ENCODE measurements at places on chromosomes 1 and 21. TPM values are rescaled to one million over a fixed set of nuclear protein-coding genes. Genes with fewer than 3 reads are reported as not detected.

Gene RHEX
- polyA plus RNA-seq = not detected

Gene OR2M7
- polyA plus RNA-seq = not detected

Gene DNAJC28
- polyA plus RNA-seq = 1.3 TPM

Gene SLC35F3
- 0.05 TPM for polyA plus RNA-seq

Gene TMEM269
- polyA plus RNA-seq = not detected

Gene SYDE2
- polyA plus RNA-seq = 5.7 TPM

Gene GSTM5
- polyA plus RNA-seq = 12.5 TPM

- DNase-seq = no peak
These were observed 51.9 kb downstream of the AGPAT3 start for GRCh38 chr21:43916691-43917514.

GRCh38 chr1:113488576-113489177 is 98.4 kb downstream of the MAGI3 start:
- DNase-seq = no peak

GRCh38 chr1:171595324-171595723 is 26.7 kb upstream of the MYOCOS start:
- no peak for DNase-seq

GRCh38 chr1:233342086-233342485 is 14.6 kb downstream of the MAP3K21 start:
- no peak for DNase-seq

- DNase-seq = no peak
These were observed 260.7 kb upstream of the CSF3R start for GRCh38 chr1:36743286-36744005.

- DNase-seq = no peak
These were observed 21.0 kb downstream of the JUN start for GRCh38 chr1:58762806-58763205.

DNA sequence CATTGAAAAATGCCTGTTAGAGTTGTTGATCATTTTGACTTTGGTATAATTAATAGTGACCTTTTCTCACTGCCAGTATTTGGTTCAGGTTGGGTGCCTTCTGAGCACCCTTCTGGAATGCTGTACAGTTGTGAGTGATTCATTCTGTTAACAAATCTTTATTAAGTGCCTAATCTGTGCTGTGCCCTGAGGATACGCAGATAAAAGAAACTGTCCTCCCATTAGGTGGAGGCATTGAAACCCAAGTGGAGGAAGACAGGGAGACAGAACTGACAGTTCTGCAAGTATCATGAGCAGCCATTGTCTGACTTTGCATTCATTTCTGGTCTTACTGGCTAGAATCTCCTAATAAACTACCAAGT is 76.1 kb upstream of the ZNF326 start:
- DNase-seq = no peak

DNA sequence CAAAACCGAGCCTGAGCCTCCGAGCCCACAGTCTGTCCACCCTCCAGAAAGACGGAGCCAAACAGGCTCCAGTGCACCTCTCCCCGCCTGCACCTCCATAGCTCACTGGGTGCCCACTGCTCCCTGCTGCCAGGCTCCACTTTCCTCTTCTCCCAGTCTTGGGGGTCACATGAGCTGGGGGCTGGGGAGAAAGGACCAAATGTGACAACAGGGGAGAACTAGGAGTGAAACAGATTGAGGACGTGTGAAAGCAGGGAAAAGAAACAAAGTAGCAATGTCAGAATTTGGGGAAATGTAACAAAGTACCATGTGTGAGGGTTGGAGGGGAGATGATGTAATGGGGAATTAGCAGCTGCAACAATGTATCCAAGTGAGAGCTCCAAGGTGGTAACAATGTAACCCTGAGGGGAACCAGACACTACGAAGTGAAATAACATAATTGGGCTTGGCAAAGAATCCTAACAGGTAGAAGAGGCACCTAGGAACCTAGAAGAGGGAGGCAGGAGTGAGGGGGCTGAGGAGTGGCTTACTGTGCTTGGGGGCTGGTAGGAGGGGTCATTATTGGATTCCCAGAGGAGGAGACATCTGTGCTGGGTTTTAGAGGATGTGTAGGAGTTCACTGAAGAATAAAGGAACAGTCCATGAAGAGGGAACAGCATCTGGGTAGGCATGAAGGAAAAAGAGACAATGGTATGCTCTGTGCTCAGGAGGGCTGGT is 12.5 kb downstream of the SDC3 start:
- DNase-seq = no peak

DNA sequence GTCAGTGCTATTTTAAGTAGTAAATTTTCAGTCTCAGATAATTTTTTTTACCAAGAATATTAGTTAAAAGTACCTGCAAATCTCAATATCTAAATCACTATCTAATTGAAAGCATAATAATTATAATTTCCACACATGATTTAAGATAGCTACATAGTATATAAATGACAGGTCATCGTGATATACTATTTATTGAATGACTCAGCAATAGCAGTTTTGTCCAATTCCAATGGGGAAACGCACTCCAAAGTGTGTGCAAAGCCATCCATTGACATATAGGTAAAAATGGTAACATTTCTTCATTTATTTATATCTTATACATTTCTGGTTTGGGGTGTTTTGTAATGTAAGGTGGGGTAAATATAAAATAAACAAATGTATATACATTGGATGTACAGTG is 19.5 kb downstream of the ADGRL4 start:
- DNase-seq = no peak

- DNase-seq = no peak
These were observed 910 bp upstream of the RERE start for GRCh38 chr1:8818325-8818775.

DNA sequence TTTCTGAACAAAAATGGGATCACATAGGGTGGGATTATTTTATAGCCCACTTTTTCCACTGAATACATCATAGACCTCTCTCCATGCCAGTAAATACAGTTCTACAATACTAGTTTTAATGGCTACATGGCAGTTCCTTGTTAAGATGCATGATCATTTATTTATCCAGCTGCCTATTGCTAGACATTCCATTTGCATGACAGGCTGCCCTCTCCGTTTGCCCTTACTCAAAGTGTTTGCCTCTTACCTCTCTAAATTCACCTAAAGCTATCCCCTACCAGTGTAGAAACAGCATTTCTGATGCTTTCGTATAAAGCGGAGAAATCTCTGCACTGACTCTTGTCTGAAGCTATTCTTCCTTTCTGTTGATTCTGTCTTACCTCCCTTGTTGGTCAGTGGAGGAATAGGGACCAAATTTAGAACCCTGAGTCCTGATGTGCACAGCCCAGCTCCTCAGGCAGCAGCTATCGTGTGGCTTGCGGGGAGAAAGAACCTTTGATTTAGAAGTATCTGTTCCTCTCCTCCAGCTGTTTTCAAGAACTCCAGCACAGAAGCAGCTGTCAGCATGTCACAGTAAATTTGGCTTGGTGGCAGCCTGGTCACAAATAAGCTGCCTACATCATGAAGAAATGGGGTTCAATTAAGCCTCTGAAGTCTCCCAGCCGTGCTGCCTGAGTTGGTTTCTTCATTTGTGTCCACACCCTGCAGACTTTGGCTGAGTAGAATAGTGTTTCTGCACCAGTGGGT is 337.3 kb downstream of the PRDM2 start:
- no peak for DNase-seq

DNA sequence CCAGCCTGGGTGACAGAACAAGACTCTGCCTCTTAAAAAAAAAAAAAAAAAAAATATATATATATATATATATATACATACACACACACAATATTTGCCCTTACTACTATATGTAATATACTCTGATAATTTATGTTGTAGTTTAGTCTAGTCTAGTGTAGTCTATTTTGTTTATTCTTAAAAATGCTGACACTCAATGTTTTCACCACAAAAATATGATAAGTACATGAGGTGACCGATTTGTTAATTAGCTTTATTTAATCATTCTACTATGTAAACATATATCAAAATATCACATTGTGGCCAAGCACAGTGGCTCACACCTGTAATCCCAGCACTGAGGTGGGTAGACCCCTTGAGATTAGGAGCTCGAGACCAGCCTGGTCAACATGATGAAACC is 19.8 kb upstream of the ZNF362 start:
- no peak for DNase-seq

GRCh38 chr1:17582124-17582774 is 42.8 kb downstream of the ARHGEF10L start:
- no peak for DNase-seq

DNA sequence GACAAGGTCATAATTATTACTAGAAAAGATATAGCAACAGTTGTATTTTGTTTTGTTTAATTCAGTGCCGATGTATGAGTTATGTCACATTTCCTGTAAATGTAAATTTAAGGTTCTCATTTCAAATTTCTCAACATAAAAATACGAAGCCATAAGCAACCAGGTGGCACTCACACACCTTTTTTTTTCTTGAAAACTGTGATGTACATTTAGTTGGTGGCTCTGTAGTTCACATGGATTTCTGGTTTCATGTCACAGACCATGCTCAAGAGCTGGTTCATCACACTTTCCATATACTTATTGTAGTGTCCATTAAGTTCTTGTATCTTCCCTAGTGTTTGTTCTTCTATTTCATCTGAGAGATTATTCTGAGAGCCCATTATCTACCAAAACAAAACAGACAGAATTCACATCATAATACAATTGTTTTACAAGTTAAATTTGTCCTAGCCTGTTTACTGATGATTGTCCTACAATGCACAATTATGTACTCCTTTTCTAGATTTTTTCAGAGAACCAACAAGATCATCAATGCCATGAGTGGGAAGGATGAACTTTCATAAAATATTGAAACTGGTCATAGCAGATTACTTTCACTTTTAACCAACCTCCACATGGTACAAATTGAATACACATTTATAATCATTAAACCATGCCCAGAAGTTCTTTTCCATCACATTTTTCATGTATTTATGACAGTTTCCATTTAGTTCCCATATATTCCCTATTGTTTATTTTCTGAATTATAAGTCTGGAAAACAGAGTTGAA is 17.1 kb downstream of the ATP6V1G3 start:
- DNase-seq = no peak

DNA sequence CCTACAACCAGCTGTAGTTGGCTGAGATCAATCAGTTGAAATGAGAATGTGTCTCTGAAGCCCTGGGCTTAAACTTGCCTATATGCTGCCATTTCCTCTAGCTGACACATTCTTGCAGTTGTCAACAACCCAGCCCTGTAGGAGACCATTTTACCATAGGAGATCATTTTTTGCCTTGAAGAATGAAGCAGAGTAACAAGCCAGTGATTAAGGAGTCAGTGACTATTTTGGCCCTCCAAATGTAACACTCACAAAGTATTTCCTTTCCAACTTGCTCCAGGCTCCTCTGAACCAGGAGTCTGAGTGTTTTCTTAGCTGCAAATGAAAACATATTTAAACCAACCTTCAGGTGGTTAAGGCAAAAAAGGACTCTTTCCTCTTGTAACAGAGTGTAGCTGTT is 183.5 kb downstream of the ZZZ3 start:
- DNase-seq = no peak

All from AG04450 (cell line).